Smooth muscle cell of bladder (primary cell): ENCODE measurements at places on chromosomes 16 and 17. TPM values are rescaled to one million over a fixed set of nuclear protein-coding genes. Genes with fewer than 3 reads are reported as not detected.

CLDN7 gene
- total RNA-seq, result 1.3 and 1.6 TPM in 2 replicates

PRSS8 gene
- total RNA-seq, result under 0.01 TPM in 1 of 2 replicates, not detected in the other

ASPA gene
- total RNA-seq, result 3.6 and 7.6 TPM in 2 replicates

HASPIN gene
- 0.71 and 0.83 TPM in 2 replicates for total RNA-seq

GCGR gene
- 0.09 TPM in 1 of 2 replicates, not detected in the other for total RNA-seq

GPRC5C gene
- 10.7 and 10.9 TPM in 2 replicates for total RNA-seq

TM4SF5 gene
- not detected in 2 replicates for total RNA-seq

ZNF232 gene
- 5.3 and 6.6 TPM in 2 replicates for total RNA-seq

CBFB gene
- 43.9 and 84.4 TPM in 2 replicates for total RNA-seq

EPN3 gene
- total RNA-seq, result not detected in 2 replicates
